Esophagus muscularis mucosa (tissue), 4 donors: ENCODE measurements at places on chromosomes 12 and 14. TPM values are rescaled to one million over a fixed set of nuclear protein-coding genes. Genes with fewer than 3 reads are reported as not detected.

DNA sequence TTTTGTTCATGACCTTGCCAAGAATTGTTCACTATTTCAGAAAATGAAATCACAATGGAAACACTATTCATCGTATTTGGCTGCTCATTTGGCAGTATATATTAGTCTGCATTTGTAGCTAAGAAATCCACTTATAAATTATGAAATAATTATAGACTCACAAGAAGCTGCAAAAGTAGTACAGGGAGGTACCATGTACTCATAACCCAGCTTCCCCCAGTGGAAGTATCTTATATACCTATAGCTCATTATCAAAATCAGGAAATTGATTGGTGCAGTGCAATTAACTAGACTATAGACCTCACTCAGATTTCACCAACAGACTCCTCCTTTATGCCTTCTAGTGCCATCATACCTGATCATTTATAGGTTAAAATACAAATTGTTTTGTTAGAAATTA is 178.8 kb upstream of the VASH1 start:
- no peaks in the 10 kb centered on the region for H3K27me3 ChIP-seq
- DNase-seq: no peak
- H3K4me3 ChIP-seq: no peak overlapping the region
- no peaks in the 10 kb centered on the region for H3K36me3 ChIP-seq
- H3K27ac ChIP-seq: no peak overlapping the region

DNA sequence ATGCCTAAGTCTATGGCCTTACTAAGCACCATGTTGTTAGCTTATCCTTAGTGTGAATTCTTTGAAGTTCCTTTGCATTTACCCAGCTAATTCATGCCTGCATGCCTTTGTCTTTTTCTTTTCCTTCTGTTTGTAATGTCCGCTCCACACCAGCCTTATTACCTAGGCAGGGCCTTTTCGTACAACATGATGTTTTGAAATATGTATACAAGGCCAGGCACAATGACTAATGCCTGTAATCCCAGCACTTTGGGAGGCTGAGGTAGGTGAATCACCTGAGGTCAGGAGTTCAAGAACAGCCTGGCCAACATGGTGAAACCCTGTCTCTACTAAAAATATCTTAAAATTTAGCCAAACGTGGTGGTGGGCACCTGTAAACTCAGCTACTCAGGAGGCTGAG is 1636.5 kb upstream of the SEL1L start:
- no peak for DNase-seq
- no peaks in the 10 kb centered on the region for H3K27me3 ChIP-seq
- H3K27ac ChIP-seq: no peak overlapping the region

GRCh38 chr12:84912198-84913128 is at the start of gene SLC6A15:
TSS of gene SLC6A15 (minus strand) at chr12:84912799. CDS start at chr12:84892120, 20,679 bp downstream.
- peaks cover 8% of the 10 kb centered on the region for H3K4me1 ChIP-seq
- DNase-seq: no peak
- H3K27ac ChIP-seq: no peak within 1 kb of the TSS
- H3K4me3 ChIP-seq: peak within 1 kb of the TSS; percentile 57
- no peaks in the 10 kb centered on the region for H3K36me3 ChIP-seq
- H3K27me3 ChIP-seq: peaks cover 5% of the 10 kb centered on the region

DNA sequence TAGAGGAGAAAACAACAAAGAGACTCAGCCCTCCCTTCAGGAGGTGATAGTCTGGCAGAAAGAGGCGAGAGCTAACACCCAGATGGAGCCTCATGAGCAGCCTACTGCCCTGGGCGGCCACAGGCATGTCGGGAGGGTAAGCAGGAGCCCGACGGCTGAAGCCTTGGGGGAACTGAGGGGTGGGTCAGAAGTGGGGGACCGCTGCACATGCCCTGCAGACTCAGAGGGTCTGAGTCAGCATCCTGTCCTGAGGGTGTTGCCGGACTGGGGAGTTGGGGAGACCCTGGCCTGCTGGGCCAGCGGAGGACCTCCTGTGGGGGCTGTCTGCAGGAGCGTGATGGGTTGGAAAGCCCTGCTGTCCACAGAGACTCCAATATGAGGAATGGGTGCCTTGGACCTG is 15.9 kb upstream of the INF2 start:
- H3K4me1 ChIP-seq: peaks cover 19% of the 10 kb centered on the region
- DNase-seq: no peak
- no peak overlapping the region for H3K27ac ChIP-seq
- H3K36me3 ChIP-seq: no peaks in the 10 kb centered on the region
- H3K27me3 ChIP-seq: no peaks in the 10 kb centered on the region

DNA sequence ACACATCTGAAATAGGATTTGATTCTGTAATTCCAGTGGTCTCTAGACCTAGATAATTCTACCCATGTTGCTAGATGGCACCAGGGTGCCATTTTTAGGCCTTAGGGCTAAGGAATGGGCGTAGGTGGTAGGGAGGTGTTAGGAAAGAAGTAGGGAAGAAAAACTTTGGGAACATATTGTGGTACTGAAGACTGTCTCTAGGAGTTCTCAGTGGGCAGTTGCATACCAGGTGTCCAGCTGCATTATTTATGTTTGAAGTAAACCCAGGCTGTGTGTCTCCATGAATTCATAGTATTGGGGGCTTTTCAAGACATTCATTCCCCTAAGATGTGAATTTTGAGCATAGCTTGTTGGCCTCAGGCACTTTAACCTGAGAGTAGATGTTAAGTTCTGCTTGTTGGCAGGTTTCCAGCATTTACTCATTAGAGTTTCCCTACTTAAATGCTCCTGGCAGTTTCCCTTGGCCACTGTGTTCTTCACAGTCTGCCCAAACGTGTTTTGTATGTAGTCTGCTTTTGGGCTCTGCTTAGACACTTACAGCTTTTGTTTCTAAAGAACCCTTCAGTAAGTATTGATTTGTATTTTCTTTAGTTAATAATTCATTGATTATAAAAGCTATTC is 31.5 kb upstream of the CCT2 start:
- no peak for DNase-seq
- no peaks in the 10 kb centered on the region for H3K36me3 ChIP-seq
- peak overlapping the region; percentile 39 for H3K27ac ChIP-seq
- H3K4me3 ChIP-seq: no peak overlapping the region
- H3K27me3 ChIP-seq: no peaks in the 10 kb centered on the region
- peaks cover 15% of the 10 kb centered on the region for H3K4me1 ChIP-seq

DNA sequence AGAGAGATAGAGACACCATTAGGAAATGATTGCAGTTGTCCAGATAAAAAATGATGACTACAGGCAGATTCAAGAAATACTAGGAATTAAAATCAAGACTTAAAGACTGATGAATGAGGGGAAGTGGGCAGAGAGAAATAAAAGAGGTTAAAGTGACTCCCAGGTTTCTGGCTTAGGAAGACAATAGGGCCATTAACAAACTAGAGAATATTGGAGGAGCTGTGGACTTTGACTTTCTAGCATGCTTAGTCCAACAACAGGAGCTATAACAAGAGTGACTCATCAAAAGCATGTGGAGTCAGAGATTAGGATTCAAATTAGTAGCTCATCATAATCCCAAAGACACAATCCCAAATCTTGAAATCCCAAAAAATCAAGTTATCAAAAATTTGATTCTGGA is 101.5 kb downstream of the BMP4 start:
- H3K27ac ChIP-seq: no peak overlapping the region
- H3K4me1 ChIP-seq: no peaks in the 10 kb centered on the region
- no peaks in the 10 kb centered on the region for H3K27me3 ChIP-seq
- no peak overlapping the region for H3K4me3 ChIP-seq

DNA sequence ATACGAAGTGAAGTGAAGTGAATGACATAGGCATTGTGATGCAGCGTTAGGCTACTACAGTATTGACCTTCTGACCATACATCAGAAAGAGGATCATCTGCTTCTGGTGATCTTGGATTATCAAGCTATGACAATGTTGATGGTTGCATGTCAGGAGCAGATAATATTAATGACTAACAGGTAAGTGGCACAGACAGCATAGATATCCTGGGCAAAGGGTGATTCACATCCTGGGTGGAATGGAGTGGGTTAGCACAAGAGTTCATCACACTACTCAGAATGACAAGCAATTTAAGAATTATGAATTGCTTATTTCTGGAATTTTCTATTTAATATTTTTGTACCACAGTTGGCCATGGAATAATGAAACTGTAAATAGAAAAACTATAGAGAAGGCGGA is 397.9 kb upstream of the ATP2B1 start:
- no peaks in the 10 kb centered on the region for H3K36me3 ChIP-seq
- H3K27ac ChIP-seq: no peak overlapping the region
- H3K4me3 ChIP-seq: no peak overlapping the region
- no peaks in the 10 kb centered on the region for H3K4me1 ChIP-seq
- no peak for DNase-seq

DNA sequence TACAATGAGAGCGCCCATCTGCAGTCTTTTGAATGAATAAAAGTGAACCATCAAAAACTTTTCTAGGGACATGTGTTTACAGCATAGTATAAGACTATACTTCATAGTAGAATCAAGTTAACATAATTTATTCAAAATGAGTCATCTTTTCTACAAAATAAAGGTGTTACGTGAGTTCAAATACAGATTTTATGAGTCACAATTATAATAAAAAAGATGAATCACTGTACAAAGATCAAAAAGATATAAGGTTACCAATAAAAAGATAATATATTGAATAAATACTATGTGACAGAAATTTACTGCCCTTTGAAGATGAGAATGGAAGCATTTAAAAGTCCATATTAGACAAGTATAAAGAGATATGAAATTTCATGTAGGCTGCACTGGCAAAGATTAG is 2.8 kb downstream of the MBIP start:
- no peak overlapping the region for H3K27ac ChIP-seq
- H3K4me1 ChIP-seq: peaks cover 11% of the 10 kb centered on the region
- H3K4me3 ChIP-seq: no peak overlapping the region
- peaks cover 12% of the 10 kb centered on the region for H3K36me3 ChIP-seq
- no peak for DNase-seq
- H3K27me3 ChIP-seq: no peaks in the 10 kb centered on the region

DNA sequence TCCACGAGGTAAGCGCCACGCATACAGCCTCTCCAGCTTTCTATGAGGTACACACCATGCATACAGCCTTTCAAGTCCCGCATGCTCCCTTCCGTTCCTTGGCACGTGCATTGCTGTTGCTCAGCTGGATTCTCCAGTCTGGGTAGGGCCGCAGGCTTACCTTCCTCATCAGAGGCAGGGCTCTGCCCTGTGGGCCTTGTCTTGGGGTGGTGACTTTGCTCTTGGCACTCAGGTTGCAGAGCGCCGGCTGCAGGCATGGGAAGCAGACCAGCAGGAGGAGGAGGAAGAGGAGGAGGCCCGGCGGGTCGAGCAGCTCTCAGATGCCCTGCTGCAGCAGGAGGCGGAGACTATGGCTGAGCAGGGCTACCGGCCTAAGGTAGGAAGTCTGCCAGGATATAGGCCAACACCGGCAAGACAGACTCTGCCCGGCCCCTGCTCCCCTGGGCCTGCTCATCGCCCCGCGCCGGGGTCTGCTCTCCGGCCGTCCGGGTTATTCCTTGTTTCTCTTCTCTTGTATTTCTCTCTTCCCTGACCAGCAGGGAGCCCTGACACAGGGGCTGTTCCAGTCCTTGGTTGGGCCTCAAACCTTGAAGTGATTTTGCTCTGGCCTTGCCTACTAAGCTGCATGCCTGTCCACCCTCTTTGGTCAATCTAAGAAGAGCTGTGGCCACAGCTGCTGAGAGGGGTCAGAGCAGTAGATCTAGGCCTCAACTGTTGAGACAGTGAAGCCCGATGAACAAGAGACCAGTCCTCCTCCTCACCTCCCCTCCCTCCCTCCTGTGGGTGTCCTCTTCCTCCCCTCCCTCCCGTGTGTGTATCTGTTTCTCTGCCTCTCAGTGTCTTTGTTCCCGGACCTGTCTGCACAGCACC is 15.3 kb downstream of the TCHP start:
- H3K4me3 ChIP-seq: no peak overlapping the region
- peaks cover 100% of the 10 kb centered on the region for H3K36me3 ChIP-seq
- H3K4me1 ChIP-seq: no peaks in the 10 kb centered on the region
- no peak overlapping the region for H3K27ac ChIP-seq
- no peak for DNase-seq

DNA sequence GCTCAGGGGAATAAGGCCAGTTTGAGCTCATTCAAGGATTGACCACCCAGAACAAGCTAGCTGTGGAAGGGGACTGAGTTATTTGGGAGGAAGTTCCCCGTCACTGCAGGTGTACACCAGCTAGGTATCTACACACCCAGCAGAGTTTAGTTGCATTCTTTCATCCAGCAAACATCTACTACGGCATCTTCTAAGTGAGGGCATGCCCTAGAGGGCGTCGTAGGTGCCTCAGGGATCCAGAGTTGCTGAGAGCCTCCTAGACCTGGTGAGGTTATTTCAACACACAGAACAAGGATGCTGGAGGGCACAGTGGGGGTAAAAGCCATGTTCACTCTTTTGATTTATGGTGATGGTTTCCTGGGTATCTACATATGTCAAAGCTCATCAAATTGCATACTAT is 149.6 kb downstream of the KSR2 start:
- no peak for DNase-seq
- H3K27ac ChIP-seq: no peak overlapping the region
- no peaks in the 10 kb centered on the region for H3K27me3 ChIP-seq
- no peaks in the 10 kb centered on the region for H3K36me3 ChIP-seq
- H3K4me3 ChIP-seq: no peak overlapping the region

GRCh38 chr14:97273540-97273939 is 476.4 kb downstream of the VRK1 start:
- H3K4me1 ChIP-seq: no peaks in the 10 kb centered on the region
- no peaks in the 10 kb centered on the region for H3K36me3 ChIP-seq
- no peak for DNase-seq
- no peak overlapping the region for H3K27ac ChIP-seq

DNA sequence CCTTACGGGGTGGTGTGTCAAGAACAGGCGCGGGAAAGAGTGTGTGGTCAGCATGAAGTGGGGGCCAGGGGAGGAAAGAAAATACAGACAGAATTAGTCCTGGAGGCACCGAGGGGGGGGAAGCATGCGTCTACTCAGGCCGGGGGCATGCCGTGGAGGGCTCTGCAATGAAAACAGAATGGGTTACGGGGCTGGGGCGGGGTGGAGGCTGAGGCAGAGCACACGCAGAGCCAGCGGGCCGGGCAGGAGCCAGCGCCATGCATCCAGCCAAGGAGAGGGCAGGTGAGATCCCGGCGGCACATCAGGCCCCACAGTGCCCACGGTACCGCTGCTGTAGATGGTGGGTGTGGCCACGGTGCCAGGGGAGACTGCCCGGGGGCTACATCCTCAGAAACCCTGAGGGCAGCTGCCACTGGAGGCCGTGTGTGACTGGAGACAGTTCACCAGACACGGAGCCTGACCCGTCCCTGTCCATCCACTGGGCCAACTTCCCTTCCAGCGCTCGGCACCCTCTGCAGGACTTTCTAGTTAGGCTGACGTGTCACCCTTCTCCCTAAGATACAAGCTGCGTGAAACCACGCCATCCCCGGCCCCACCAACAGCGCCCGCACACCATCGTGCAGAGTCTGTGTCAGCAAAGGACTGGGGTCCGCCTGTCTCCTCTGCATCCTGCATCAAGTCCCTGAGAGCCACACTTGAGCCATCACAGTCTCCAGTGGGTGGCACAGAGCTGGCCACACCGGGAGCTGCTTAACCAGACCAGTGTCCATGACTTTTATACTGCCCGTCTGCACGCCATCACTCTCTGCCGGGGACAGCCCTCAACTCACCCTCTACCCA is 87.4 kb downstream of the PIWIL1 start:
- no peaks in the 10 kb centered on the region for H3K27me3 ChIP-seq
- no peak overlapping the region for H3K27ac ChIP-seq
- H3K36me3 ChIP-seq: no peaks in the 10 kb centered on the region
- no peaks in the 10 kb centered on the region for H3K4me1 ChIP-seq
- H3K4me3 ChIP-seq: no peak overlapping the region
- DNase-seq: no peak

GRCh38 chr12:14803011-14803829 is at the start of the genes C12orf60 and WBP11:
TSS of gene C12orf60 (plus strand) at chr12:14803670. CDS start at chr12:14822936, 19,266 bp downstream.
TSS of gene WBP11 (minus strand) at chr12:14803478. CDS start at chr12:14801383, 2,095 bp downstream.
- no peaks in the 10 kb centered on the region for H3K27me3 ChIP-seq
- H3K4me3 ChIP-seq: peak within 1 kb of the TSS; percentile 83
- peak; percentile 99 for DNase-seq
- peak within 1 kb of the TSS; percentile 96 for H3K27ac ChIP-seq
- peaks cover 20% of the 10 kb centered on the region for H3K4me1 ChIP-seq
- H3K36me3 ChIP-seq: no peaks in the 10 kb centered on the region

The FIGNL2 gene
- 0.39 TPM for total RNA-seq
